ENCODE measurements at places on chromosomes 2 and 18.

- DNase-seq: no peak
These were observed 39.3 kb downstream of the TSHZ1 start for GRCh38 chr18:75249672-75250470.

GRCh38 chr18:1075322-1075721, 170.7 kb downstream of the ADCYAP1 start:
- no peak for DNase-seq

DNA sequence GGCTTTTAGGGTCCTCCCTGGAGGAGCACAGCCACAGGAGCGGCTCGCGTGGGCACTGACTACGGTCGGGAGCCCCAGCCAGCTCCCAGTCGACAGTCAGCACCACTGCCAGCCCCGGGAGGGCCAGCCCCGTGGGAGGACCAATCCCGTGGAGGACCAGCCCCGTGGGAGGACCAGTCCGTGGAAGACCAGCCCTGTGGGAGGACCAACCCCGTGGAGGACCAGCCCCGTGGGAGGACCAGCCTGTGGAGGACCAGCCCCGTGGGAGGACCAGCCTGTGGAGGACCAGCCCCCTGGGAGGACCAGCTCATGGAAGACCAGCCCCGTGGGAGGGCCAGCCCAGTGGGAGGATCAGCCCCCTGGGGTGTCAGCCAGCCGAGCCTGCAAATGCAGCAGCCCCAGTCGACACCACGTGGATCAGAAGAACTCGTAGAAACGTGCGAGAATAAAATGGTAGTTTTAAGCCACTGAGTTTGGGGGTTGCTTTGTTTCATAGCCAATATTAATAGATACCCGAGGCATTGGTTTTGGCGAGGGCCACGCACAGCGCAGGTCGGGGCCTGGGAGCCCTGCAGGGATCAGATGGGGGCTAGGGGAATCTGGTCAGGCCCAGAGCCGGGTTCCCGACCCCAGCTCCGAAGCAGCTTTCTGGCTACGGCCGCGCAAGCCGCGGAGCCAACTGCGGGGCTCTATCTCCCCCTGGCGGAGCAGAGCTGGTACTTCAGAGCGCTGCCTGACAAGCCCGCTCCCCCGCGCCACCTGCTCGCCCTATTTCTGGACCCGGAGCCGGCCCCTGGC, 73.0 kb downstream of the TEX51 start:
- peak; percentile 44 for DNase-seq

DNA sequence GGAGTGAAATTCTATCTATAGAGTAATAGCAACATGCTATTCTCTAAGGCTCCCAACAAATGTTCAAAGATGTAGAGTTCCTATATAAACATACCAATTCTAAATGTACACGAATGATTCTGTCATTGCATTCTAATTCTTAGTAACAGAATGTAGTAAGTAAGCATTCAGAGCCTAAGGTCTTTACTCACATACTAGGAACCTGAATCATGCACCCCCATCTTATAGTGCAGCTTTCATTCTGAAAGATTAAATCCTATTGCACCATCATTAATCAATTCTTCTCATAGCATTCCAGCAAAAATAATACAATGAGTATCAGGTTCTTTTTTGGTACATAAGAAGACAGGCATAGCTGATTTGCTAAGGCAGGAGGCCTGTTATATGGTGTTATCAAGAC, 230.0 kb downstream of the NCKAP5 start:
- DNase-seq: no peak

- no peak for DNase-seq
These were observed 245.9 kb upstream of the HS6ST1 start for GRCh38 chr2:128564551-128564950.
